ENCODE measurements at places on chromosomes 4 and X.

DNA sequence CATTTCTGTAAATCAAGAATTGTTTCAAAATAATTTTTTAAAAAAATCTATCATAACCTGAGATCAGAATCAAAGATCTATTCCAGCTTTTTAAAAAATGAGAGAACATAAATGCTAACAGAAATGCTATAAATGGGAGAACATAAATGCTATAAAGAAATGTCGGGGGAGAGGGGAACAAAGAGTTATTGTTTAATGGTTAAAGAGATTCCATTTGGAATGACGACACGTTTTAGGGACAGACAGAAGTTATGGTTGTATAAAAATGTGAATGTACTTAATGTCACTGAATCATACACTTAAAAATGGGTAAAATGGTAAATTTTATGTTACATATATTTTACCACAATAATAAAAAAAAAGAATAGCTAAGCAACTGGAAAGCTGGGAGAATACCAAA lies 127.1 kb downstream of the ATRX start:
- no peak for DNase-seq

DNA sequence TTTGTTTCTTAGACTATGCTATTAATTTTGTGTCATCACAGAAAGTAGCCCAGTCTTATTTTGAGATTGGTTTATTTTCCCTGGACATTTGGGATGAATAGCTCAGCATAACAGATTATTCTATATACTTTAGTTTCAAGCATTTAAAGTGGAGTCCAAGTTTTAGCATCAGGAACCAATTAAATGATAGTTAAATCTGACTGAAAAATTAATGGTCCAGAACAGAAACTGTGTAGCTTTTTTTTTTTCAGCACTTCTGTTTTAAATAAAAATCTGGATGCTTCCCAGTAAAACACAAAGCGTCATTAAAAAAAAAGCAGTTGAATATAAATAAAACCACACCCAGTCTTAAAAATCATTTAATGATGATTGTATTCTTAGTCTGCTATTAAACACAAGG lies 59.4 kb upstream of the PITX2 start:
- no peak for DNase-seq

- DNase-seq = no peak
Measured at GRCh38 chrX:19195243-19195610, 73.0 kb upstream of the ADGRG2 start.

DNA sequence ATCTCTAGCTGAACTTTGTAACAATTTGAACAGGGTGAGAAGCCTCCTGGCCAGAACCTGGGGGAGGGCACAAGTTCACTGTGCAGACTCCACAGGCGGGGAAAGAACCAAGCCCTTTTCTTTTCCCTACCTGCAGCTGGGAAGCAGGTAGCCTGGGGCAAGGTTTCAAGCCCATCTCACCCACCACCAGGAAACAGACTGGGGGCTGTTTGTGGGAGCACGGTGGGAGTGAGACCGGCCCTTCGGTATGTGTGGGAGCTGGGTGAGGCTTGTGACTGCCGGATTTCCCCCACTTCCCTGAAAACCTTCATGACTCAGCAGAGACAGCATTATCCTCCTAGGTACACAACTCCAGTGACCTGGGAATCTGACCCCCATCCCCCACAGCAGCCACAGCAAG lies 211.7 kb downstream of the ZNF674 start:
- no peak for DNase-seq

GRCh38 chr4:116949856-116950255 lies 135.5 kb downstream of the TRAM1L1 start:
- DNase-seq = no peak

GRCh38 chr4:2067446-2068197 lies 8.5 kb downstream of the NAT8L start:
- no peak for DNase-seq

Data from stimulated activated CD8-positive, alpha-beta memory T cell treated with anti-CD3 and anti-CD28 coated beads, Interleukin-4, amount 100 ng/mL, for 1 hour (primary cell).